ENCODE measurements at places on chromosomes 3 and 15. TPM values are rescaled to one million over a fixed set of nuclear protein-coding genes. Genes with fewer than 3 reads are reported as not detected.

- no peaks in the 10 kb centered on the region for H3K36me3 ChIP-seq
- H3K4me1 ChIP-seq, result peaks cover 6% of the 10 kb centered on the region
- no peak overlapping the region for H3K27ac ChIP-seq
- no peak for DNase-seq
- H3K27me3 ChIP-seq, result peaks cover 9% of the 10 kb centered on the region
Observed at GRCh38 chr3:120460181-120460790, 9.5 kb upstream of the FSTL1 start.

- H3K27ac ChIP-seq, result no peak overlapping the region
- no peaks in the 10 kb centered on the region for H3K4me1 ChIP-seq
- no peak for DNase-seq
- H3K36me3 ChIP-seq, result no peaks in the 10 kb centered on the region
- H3K27me3 ChIP-seq, result peaks cover 4% of the 10 kb centered on the region
Observed at GRCh38 chr15:100710744-100711515, 108.5 kb downstream of the ASB7 start.

The CASR gene
- total RNA-seq, result 0.06 TPM

The AMIGO3 gene
- 0.30 TPM for total RNA-seq

GRCh38 chr3:71237672-71238071 is 345.9 kb downstream of the FOXP1 start:
- no peak for DNase-seq
- H3K36me3 ChIP-seq, result peaks cover 2% of the 10 kb centered on the region
- no peaks in the 10 kb centered on the region for H3K27me3 ChIP-seq
- H3K4me1 ChIP-seq, result no peaks in the 10 kb centered on the region
- no peak overlapping the region for H3K27ac ChIP-seq

GRCh38 chr3:189239616-189240015 is 67.8 kb downstream of the TPRG1 start:
- peaks cover 12% of the 10 kb centered on the region for H3K4me1 ChIP-seq
- H3K4me3 ChIP-seq, result no peak overlapping the region
- H3K36me3 ChIP-seq, result no peaks in the 10 kb centered on the region
- H3K27ac ChIP-seq, result no peak overlapping the region
- DNase-seq, result no peak
- peaks cover 1% of the 10 kb centered on the region for H3K27me3 ChIP-seq

The SPATA12 gene
- not detected for total RNA-seq

The FBXW12 gene
- not detected for total RNA-seq

The SLC22A13 gene
- total RNA-seq, result 0.37 TPM

GRCh38 chr3:67109651-67110204 is 111.6 kb downstream of the KBTBD8 start:
- H3K4me3 ChIP-seq, result no peak overlapping the region
- peaks cover 3% of the 10 kb centered on the region for H3K27me3 ChIP-seq
- DNase-seq, result no peak

DNA sequence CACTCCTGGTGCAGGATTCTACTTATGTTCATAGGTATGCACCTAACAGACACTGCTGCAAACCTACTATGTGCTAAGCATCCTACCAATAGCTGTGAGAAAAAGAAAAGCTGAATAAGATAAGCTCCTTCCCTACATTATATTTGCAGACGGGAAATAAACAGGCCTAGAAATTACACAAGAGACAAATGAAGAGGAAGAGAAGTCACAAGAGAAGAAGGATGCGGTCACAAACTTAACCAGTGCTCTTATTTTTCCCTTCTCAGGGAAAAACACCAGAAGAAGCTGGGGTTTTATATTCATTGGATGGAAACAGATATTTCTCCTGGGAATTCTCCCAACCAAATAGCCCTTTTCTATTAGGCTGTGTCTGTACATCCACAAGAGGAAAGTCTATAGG is 109.7 kb upstream of the TRIM42 start:
- no peak for DNase-seq
- no peak overlapping the region for H3K27ac ChIP-seq
- no peaks in the 10 kb centered on the region for H3K27me3 ChIP-seq
- H3K4me3 ChIP-seq, result no peak overlapping the region
- no peaks in the 10 kb centered on the region for H3K4me1 ChIP-seq

DNA sequence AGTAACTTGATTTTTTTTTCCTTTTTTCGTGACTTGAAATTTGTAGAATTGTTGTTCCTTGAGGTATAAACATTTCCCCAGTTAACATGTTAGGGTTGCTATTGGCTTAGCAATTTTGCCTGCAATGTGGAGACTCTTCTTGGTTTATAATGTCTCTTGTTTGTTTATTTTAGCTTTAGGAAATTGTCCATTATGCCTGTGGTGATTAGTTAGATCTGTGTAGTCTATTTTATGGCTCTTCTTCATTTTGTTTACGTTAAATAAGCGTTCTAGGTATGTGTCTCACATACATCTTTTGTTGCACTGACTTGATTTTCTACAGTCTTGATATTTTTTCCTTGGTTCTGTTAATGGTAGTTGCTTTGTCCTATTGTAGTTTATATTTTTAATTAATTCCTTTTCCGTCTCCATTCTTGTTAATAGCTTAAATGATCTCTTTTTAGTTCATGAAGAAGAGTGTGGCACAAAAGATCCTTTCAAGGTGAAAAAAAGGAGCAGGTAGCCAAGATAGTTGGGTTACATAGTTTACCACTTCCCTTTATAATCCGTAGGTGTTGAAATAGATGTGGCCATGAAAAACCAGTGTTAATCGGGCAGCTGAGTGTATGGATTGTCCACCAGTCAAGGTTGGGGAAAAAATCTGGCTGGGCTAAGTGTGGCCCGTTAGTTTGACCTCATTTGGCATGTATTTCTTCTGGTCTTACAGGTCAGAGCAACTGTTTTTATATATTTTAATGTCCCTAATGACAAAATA is 12.1 kb downstream of the IQGAP1 start:
- DNase-seq, result no peak
- peak overlapping the region; percentile 59 for H3K4me3 ChIP-seq
- peaks cover 28% of the 10 kb centered on the region for H3K36me3 ChIP-seq
- H3K27me3 ChIP-seq, result no peaks in the 10 kb centered on the region
- peaks cover 62% of the 10 kb centered on the region for H3K4me1 ChIP-seq

DNA sequence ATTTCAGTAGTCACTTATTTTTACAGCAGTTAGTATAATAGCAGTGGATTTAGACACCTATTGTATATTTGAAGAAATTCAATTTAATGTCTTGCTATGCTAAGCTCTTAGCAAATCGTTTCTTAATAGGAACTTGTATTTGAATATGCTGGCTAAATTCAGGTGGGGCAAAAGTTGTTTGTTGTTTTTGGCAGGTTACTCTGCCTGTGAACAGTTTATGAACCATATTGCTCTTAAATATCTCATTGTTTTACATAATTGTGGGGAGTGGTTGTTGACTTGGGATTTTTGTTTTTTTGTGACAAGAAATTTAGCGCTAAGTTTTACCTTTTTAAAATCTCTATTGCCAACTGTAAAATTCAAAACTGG is 43.4 kb downstream of the NR2C2 start:
- H3K4me3 ChIP-seq, result no peak overlapping the region
- H3K36me3 ChIP-seq, result peaks cover 2% of the 10 kb centered on the region
- no peaks in the 10 kb centered on the region for H3K27me3 ChIP-seq
- peaks cover 31% of the 10 kb centered on the region for H3K4me1 ChIP-seq

GRCh38 chr15:64426845-64427465 is 33.4 kb upstream of the ZNF609 start:
- no peak for DNase-seq
- peaks cover 45% of the 10 kb centered on the region for H3K36me3 ChIP-seq
- H3K27me3 ChIP-seq, result no peaks in the 10 kb centered on the region
- peak overlapping the region; percentile 76 for H3K27ac ChIP-seq
- H3K4me3 ChIP-seq, result no peak overlapping the region

- DNase-seq, result no peak
- no peak overlapping the region for H3K4me3 ChIP-seq
- H3K4me1 ChIP-seq, result peaks cover 7% of the 10 kb centered on the region
- H3K27ac ChIP-seq, result no peak overlapping the region
- no peaks in the 10 kb centered on the region for H3K27me3 ChIP-seq
- peaks cover 21% of the 10 kb centered on the region for H3K36me3 ChIP-seq
Observed at GRCh38 chr15:50312636-50313035, 42.4 kb downstream of the GABPB1 start.

The CHRFAM7A gene
- not detected for total RNA-seq

GRCh38 chr3:112017091-112017490 is 17.4 kb upstream of the TMPRSS7 start:
- H3K4me1 ChIP-seq, result peaks cover 13% of the 10 kb centered on the region
- no peak overlapping the region for H3K4me3 ChIP-seq
- no peak for DNase-seq
- no peaks in the 10 kb centered on the region for H3K36me3 ChIP-seq
- no peaks in the 10 kb centered on the region for H3K27me3 ChIP-seq

GRCh38 chr3:100319951-100320350 is 14.6 kb upstream of the NIT2 start:
- no peak overlapping the region for H3K27ac ChIP-seq
- DNase-seq, result no peak
- no peak overlapping the region for H3K4me3 ChIP-seq
- H3K27me3 ChIP-seq, result no peaks in the 10 kb centered on the region
- peaks cover 17% of the 10 kb centered on the region for H3K4me1 ChIP-seq

GRCh38 chr3:168093790-168094189 is 1.9 kb downstream of the GOLIM4 start:
- peaks cover 44% of the 10 kb centered on the region for H3K27me3 ChIP-seq
- DNase-seq, result no peak
- no peaks in the 10 kb centered on the region for H3K36me3 ChIP-seq
- peaks cover 14% of the 10 kb centered on the region for H3K4me1 ChIP-seq
- no peak overlapping the region for H3K4me3 ChIP-seq

The ATP13A4 gene
- 1.1 TPM for total RNA-seq

- DNase-seq, result no peak
- no peak overlapping the region for H3K27ac ChIP-seq
- H3K27me3 ChIP-seq, result peaks cover 6% of the 10 kb centered on the region
- no peaks in the 10 kb centered on the region for H3K4me1 ChIP-seq
- H3K36me3 ChIP-seq, result no peaks in the 10 kb centered on the region
Observed at GRCh38 chr15:55694652-55695150, 48.3 kb downstream of the PRTG start.

DNA sequence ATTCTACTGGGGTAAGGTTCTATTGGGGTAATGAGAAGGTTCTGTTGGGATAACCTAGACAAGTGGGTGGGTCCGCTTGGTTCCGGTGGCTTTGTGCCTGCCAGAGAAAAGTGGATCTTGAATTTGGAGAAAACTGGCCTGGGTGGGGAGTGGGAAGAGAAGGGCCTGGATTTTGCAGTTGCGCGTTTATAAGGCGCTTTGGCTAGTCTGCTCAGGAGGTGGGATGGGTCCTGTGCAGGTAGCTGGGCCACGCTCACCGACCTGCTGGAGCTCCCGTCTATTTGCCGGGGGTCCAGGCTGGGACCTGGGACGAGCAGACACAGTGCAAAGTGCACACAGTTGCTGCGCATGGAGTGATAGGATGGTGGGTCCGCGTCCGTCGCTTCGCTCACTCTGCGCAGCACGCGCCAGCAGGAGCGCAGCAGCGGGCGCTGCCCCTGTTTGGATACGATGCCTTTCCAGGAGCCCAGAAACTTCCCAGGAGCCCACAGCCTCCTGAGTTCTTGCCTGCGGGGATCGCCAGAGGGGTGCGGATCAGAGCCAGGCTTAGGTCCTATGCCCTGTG is 1.3 kb upstream of the AP3B2 start:
- H3K4me1 ChIP-seq, result no peaks in the 10 kb centered on the region
- peak overlapping the region; percentile 41 for H3K4me3 ChIP-seq
- H3K27ac ChIP-seq, result no peak overlapping the region
- no peak for DNase-seq
- H3K27me3 ChIP-seq, result no peaks in the 10 kb centered on the region
- H3K36me3 ChIP-seq, result no peaks in the 10 kb centered on the region

The IMPDH2 gene
- 152 TPM for total RNA-seq

- H3K27me3 ChIP-seq, result no peaks in the 10 kb centered on the region
- DNase-seq, result no peak
- H3K27ac ChIP-seq, result no peak overlapping the region
- H3K4me3 ChIP-seq, result no peak overlapping the region
- no peaks in the 10 kb centered on the region for H3K4me1 ChIP-seq
- H3K36me3 ChIP-seq, result no peaks in the 10 kb centered on the region
Observed at GRCh38 chr15:66883284-66883911, 181.4 kb downstream of the SMAD6 start.

DNA sequence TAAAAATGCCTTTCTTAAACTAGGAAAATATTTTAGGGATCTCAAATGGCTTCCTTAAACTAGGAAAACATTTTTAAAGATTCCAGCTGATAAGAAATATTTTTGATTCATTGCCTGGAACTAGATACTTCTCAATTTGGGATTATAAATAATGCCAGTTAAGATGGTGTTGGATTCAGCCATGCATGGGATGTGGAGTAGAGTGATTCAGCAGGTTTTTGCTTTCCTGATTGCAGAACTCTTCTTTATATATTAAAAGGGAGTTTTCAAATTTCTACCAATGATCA is 15.6 kb downstream of the FILIP1L start:
- H3K4me3 ChIP-seq, result no peak overlapping the region
- H3K4me1 ChIP-seq, result peaks cover 13% of the 10 kb centered on the region
- H3K27me3 ChIP-seq, result no peaks in the 10 kb centered on the region
- peaks cover 6% of the 10 kb centered on the region for H3K36me3 ChIP-seq

DNA sequence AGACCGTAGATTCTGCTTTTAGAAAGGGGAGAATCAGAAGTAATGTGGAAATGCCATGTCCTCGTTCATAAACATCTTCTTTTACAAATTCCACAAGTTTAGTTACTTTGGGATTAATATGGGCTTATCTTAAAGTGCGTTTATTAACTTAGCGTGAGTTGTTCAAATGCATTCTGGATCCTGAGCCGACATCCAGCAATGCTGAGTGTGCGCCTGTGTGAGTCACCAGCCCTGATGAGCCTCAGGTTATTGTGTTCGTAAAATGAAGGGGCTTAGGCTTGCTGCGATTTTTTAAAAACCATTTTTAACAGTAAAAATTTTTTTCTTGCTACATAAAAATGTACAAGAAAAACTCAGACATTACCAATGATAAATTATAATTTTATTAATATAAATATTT is 57.9 kb downstream of the TFRC start:
- DNase-seq, result no peak
- H3K36me3 ChIP-seq, result no peaks in the 10 kb centered on the region
- no peak overlapping the region for H3K27ac ChIP-seq
- H3K4me3 ChIP-seq, result no peak overlapping the region
- peaks cover 17% of the 10 kb centered on the region for H3K27me3 ChIP-seq

The ESYT3 gene
- total RNA-seq, result 0.74 TPM

GRCh38 chr3:167507954-167508353 is 34.1 kb upstream of the SERPINI2 start:
- H3K4me1 ChIP-seq, result no peaks in the 10 kb centered on the region
- H3K4me3 ChIP-seq, result no peak overlapping the region
- no peak overlapping the region for H3K27ac ChIP-seq
- no peaks in the 10 kb centered on the region for H3K36me3 ChIP-seq
- DNase-seq, result no peak

GRCh38 chr15:98801234-98801561 is 152.9 kb downstream of the IGF1R start:
- DNase-seq, result no peak
- no peak overlapping the region for H3K27ac ChIP-seq
- H3K27me3 ChIP-seq, result no peaks in the 10 kb centered on the region
- H3K36me3 ChIP-seq, result no peaks in the 10 kb centered on the region
- no peak overlapping the region for H3K4me3 ChIP-seq

All from activated CD4-positive, alpha-beta T cell treated with anti-CD3 and anti-CD28 coated beads, Interleukin-2, amount 10 ng/mL, durations not matched to agents 7 days and 5 days (primary cell).